A549 treated with CpdA at 1 μM for 4 hours (cell line): ENCODE measurements at places on chromosomes 12 and 14. TPM values are rescaled to one million over a fixed set of nuclear protein-coding genes. Genes with fewer than 3 reads are reported as not detected.

CLEC9A gene
- not detected in 5 replicates for total RNA-seq

LRP6 gene
- total RNA-seq, result 11.7 to 18.9 TPM (median 18.7 TPM) in 5 replicates

KRT86 gene
- 20.4 to 43.5 TPM (median 41.1 TPM) in 5 replicates for total RNA-seq

VEZT gene
- total RNA-seq, result 57.9 to 88.1 TPM (median 64.8 TPM) in 5 replicates

ERBB3 gene
- 1.4 to 2.8 TPM (median 1.6 TPM) in 5 replicates for total RNA-seq

HOTAIR gene
- 0.16 to 0.24 TPM (median 0.18 TPM) in 3 of 5 replicates, not detected in the others for total RNA-seq

OR4K13 gene
- total RNA-seq, result not detected in 5 replicates

LTB4R gene
- 5.3 to 7.0 TPM (median 6.2 TPM) in 5 replicates for total RNA-seq

FAIM2 gene
- 0.06 to 0.14 TPM in 2 of 5 replicates, not detected in the others for total RNA-seq

PTHLH gene
- 35.4 to 41.5 TPM (median 39.0 TPM) in 5 replicates for total RNA-seq

NTS gene
- 61.9 to 82.2 TPM (median 75.1 TPM) in 5 replicates for total RNA-seq

CD69 gene
- total RNA-seq, result not detected in 5 replicates
